ENCODE measurements at places on chromosomes 13 and 19.

DNA sequence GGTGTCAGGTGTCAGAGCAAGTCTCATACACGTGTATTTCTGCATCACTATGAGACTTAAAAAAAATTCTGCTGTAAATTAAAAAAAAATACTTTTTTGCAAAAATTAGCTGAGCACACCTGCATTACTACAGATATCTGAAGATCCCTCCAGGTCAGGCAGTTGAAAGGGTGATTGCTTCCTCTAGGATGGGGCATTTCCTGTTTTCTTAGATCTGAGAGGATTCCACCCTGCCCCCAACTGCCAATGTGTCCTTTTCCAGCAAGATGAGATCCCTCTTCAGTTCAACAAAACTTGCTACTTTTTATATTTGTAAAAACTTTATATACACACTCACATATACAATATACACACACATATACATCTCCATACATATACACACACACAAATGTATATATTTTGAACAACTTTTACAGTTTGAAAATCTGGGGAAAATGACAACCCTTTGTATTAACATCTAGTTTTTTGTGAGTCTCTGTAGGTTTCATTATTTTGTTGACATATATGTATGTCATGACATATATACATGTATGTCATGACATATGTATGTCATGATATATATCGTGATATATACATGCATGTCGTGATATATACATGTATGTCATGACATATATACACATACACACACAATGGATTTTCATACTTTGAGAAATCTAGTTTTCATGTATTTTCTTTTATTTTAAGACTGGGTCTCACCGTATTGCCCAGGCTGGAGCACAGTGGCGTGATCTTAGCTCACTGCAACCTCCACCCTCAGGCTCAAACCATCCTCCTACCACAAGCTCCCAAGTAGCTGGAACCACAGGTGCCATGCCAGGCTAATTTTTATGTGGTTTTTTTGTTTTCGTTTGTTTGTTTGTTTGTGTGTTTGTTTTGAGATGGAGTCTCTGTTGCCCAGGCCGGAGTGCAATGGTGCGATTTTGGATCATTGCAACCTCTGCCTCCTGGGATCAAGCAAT is 17.8 kb downstream of the ZNF813 start:
- no peak for DNase-seq

GRCh38 chr19:30804751-30805150 is 432.6 kb downstream of the ZNF536 start:
- DNase-seq: no peak

DNA sequence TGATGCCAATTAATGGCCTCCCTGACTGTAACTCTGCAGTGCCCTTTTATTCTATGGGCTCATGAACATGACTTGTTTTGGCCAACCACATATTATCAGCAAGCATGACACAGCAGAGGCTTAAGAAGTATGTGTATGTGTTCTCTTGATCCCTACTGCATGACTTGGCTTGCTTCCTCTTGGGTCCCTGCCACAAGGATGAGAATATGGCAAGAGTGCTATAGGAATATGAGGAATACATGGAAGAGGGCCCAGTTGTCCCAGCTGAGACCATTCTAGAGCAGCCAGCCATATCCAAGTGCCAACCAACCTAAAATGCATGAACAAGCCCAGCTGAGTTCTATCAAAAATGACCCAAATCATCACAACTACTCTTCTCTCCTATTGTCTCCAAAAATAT is 576.7 kb upstream of the PCDH9 start:
- DNase-seq: no peak

- DNase-seq: no peak
Observed at GRCh38 chr13:98879957-98880356, 97.9 kb downstream of the DOCK9 start.

DNA sequence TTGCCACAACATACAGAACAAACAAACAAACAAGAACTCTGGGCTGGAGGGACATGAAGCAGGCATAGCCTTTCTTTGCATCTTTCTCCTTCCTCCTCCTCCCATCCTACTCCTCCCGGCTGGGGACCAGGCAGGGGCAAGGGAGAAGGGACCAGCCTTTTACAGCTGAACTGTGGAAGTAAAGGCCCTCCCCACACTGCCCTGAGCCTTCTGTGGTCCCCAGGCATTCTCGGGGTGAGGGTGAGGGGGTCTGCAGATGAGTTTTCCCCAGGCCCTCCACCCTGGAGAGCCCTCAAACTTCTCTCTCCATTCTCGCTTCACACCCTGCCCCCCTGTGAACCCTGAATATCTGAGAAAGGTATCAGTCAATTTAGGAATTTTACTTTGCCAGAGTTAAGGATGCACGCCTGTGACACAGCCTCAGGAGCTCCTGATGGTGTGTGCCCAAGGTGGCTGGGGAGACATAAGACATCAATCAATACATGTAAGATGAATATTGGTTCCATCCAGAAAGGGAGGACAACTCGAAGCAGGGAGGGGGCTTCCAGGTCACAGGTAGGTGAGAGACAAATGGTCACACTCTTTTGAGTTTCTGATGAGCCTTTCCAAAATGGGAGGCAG is 170.9 kb downstream of the COL4A1 start:
- DNase-seq: no peak

GRCh38 chr19:46076951-46077814 is 36.4 kb upstream of the IGFL4 start:
- peak; percentile 18 for DNase-seq

- DNase-seq: no peak
Observed at GRCh38 chr13:39209731-39210531, 171.7 kb downstream of the NHLRC3 start.

- no peak for DNase-seq
Observed at GRCh38 chr13:79385694-79386093, 20.4 kb downstream of the RBM26 start.

All from thyroid gland (tissue), 4 donors.